ENCODE measurements at places on chromosomes 2 and 18.

DNA sequence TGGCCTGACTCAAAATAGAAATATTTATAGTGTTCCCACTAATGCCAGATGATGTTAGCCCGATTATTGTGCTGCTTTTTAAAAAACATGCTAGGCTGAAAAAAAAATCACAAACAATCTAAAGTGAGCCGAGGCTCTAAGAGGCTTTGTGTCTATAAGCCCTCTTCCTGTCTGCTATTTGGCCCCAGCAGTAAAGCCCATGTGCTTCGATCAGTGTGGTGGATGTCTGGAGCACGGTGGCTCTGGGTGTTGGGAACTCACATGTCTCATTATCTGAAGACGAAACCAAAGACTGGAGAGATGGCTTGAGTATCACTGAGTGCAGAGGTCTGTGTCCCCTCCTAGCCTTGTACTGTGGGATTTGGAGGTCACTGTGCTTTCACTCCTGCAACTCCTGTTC is 55.1 kb downstream of the INO80C start:
- DNase-seq: no peak

- no peak for DNase-seq
Measured at GRCh38 chr18:59605633-59606192, 91.5 kb downstream of the CCBE1 start.

DNA sequence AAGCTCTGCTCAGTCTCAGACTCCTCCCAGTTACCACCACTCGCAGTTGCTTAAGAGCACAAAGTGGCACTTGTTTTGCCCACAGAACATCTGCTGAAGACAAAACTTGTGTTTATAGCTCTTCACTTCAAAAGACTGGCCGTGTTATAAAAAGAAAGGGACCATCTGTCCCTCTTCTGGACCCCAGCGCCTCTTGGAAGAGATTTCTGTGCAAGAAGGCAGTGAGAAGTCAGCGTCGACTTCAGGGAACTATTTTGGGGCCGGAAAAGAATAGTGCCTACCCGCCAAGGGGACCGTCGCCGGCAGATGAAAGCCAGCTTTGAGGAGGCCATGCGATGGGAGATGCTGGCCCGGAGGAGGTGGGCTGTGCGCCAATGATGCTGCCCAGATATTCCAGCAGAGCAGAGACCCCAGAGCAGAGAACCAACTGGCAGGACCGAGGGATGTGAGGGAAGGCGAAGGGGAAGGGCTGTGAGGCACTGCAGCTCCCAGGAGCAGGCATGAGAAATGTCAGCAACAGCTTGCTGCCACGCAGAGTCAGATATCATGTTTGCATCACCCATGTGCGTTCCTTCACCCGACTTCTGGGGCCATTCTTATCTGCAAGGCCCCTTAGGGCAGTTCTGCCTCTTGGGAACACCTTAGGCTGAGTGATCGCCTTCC is 270.9 kb downstream of the ATAD2B start:
- no peak for DNase-seq

- DNase-seq: peak; percentile 59
Measured at GRCh38 chr2:45067859-45068570, 58.8 kb upstream of the SIX2 start.

DNA sequence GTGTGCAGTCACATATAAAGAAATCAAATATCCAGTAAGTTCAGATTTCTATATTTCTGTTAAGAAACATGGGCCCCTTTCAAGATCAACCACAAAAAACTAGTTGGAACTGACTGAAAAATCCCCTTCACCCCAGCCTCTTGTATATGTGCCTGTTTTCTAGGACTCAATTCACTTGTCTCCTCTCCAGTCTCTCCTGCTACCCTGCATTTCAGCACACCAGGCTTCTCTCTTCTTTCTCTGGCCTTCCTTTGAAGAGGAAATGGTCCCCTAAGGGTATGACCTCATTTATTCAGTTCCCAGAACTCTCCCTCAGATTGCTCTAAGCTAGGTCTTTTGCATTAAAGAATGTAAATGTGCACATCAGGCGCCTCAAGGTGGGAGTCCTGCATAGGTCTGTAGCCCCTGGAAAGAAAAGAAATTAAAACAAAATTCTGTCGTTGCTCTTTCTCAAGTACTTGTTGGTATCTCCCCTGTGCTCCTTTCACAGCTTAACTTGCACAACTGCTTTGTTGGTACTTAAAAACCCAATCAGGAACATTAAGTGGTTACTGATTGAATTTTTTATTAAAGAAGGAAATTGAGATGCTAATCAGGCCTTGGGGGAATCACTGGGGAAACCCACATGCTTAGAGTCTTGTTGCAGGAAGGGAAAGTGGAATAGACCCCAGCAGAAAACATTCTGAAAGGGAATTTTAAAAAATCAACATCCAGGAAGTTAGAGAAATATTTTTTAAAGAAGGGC is 278.4 kb downstream of the AGPS start:
- no peak for DNase-seq

DNA sequence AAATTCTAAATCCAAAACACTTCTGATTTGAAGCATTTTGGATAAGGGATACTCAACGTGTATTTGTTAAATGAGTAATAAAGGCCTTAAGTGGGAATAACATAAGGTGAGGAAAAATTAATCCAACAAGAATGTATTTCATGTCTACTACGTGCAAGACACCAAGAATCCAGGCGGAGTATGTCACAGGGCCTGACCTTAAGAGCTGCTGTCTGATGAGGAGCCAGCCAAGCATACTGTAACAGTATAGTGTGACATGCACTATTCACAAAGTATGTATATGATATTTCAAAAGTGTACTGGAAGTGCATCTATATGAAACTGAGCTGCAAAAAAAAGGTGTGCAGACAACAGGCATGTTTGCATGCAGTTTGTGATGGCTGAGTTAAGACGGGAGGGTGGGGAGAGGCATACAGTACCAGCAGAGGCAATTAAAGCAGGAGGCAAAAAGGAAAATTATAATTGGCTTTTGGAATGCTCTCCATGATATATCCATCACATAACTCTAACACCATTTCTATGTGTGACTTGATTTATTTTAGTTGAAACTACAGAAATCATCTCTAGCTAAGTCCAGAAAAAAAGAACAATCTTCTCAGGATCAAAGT is 18.2 kb downstream of the IWS1 start:
- no peak for DNase-seq

- DNase-seq: no peak
Measured at GRCh38 chr2:74760875-74761630, 72.9 kb upstream of the HK2 start.

DNA sequence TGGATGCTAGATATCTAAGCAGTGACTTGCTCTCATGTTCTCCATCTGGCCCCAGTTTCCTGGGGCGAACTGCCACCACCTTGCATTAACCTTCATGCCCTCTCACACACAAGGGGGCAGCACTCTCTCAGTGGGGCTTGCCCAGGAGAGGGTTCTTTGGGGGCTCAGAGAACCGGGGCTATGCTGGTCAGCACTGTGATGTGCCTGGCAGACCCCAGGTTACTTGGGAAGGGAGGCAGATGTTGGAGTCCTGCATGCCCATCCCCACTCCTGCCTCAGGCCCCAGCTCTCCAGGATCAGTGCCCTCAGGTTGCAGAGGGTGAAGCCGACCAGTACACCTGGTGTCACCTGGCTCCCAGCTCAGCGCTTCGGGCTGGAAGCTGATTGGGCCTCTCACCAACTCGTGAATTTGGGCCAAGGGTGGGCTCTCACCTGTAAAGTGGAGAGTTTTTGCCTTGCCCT is 396.2 kb upstream of the HS6ST1 start:
- no peak for DNase-seq

GRCh38 chr18:25734336-25734735 is 356.1 kb downstream of the SS18 start:
- no peak for DNase-seq

- no peak for DNase-seq
Measured at GRCh38 chr2:227407591-227408151, 19.9 kb upstream of the SCYGR1 start.

DNA sequence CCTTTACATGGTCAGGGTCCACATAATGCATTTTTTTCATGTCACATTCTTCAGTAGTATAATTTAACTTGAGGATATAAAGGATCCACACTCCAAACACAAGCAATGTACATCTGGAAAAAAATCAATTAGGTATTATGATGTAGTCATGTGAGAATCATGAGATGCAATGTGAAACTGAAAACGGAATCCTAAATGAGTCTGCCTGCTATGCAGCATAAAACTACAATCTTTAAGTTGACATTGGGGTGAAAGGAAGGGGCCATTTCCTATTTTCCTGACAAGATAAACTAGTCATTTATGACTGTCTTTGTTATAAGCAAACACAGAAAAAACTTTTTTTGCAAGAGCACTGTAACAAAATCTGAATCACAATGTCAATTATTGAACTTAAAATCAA is 27.6 kb downstream of the ST3GAL5 start:
- no peak for DNase-seq

GRCh38 chr2:172735582-172736423 is at the start of gene RAPGEF4:
TSS of gene RAPGEF4 (plus strand) at chr2:172735845. CDS start at chr2:172735984, 139 bp downstream.
- peak; percentile 62 for DNase-seq

GRCh38 chr2:138724327-138724726 is 55.9 kb downstream of the NXPH2 start:
- no peak for DNase-seq

- DNase-seq: no peak
Measured at GRCh38 chr2:26070730-26071129, 36.8 kb downstream of the RAB10 start.

DNA sequence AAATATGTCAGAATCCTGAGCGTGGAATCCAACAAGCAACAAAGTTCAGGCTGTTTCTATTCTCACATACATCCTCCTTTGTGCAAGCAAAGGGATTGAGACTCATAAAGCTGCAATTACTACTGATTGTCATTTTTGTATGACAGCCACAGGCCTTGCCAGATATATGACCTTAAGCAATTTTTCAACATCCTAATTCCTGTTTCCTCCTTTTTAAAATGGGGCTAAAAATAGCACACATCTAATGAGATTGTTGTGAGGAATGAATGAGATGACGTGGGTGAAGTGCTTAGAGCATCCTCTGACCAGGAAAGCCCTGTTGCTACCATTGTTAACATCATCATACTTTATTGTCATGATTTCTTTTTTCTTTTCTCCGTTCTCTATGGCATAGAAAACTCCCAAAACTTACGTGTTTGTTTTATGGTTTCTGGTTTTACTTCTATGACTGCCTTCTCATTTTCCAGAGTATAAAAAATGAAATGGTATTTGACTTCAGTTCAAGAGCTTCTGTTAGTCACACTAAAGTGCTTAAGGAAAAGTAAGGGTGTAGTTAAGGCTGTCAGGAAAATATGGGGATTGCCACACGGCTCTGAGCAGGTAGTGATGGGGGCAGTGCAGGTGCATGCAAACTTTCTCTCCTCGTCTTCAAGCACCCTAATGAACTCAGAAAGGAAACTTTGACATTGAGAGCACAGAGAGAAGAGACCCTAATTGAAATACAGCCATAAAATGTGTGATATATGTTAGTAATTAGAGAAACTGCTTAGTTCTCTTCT is 590.6 kb upstream of the NETO1 start:
- DNase-seq: no peak

DNA sequence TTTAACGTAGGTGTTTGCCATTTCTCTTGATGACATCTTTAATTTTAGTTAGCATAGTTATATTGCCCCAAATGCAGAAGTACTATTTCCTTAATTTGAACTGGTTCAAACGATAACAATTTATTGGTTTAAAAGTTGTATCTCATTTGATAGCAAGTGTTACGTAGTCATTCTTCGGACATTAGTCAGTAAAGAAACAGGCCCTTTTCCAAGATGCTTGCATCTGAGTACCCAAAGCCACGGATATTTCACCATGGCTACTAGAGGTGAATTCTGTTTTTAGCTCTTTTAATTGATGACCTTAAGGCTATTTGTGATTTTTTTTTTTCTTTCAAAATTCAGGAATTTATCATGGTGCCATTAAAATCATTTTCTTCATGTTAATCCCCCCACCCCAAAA is 32.1 kb downstream of the GLS start:
- no peak for DNase-seq

DNA sequence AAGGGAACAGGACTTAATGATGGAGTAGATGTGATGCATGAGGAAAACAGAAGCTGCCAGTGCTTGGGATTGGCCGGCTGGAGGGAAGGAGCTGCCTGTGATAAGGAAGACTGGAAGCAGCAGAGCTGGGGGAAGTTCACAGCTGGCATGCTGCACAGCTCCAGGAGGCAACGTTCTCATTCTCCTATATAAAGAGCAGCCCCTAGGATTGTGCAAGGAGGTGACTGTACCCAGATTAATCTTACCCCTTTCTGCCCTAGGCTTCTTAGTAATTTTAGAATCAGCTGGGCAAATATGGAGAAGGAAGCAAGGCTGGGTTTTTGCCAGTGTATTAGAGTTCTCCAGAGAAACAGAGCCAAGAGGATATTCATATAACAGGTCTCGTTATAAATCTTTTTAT is 155.8 kb downstream of the ALPK2 start:
- DNase-seq: no peak

GRCh38 chr2:160493227-160494028 is at the start of gene RBMS1:
TSS of gene RBMS1 (minus strand) at chr2:160493807. CDS start at chr2:160493363, 444 bp downstream.
- peak; percentile 76 for DNase-seq

DNA sequence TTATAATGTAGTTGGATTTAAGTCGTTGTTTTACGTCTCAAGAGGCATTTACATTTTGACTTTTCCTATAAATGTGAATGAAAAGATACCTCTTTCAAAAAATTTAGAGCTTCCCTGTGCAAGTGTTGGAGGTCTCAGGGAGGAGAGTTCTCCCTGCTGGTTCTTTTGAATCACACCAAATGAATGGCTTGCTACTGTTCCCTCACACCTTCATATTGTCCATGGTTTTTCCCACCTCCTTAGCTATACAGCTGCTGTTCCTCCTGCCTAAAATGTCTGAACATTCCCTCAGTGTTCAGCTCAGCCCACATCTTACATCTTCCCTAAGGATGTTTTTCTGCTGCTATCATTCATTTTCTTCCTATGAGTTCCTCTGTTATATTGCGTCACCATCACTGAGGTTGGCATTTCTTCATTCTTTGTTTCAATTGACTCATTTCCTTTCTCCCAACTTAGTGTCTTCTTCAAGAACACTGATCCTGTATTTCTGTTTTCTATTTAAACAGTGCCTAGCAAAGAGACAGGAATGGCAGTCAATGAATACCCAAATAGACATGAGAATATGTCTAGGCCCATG is 46.0 kb downstream of the COX7A2L start:
- DNase-seq: peak; percentile 82

- DNase-seq: no peak
Measured at GRCh38 chr2:71417300-71418202, 35.8 kb upstream of the DYSF start.

DNA sequence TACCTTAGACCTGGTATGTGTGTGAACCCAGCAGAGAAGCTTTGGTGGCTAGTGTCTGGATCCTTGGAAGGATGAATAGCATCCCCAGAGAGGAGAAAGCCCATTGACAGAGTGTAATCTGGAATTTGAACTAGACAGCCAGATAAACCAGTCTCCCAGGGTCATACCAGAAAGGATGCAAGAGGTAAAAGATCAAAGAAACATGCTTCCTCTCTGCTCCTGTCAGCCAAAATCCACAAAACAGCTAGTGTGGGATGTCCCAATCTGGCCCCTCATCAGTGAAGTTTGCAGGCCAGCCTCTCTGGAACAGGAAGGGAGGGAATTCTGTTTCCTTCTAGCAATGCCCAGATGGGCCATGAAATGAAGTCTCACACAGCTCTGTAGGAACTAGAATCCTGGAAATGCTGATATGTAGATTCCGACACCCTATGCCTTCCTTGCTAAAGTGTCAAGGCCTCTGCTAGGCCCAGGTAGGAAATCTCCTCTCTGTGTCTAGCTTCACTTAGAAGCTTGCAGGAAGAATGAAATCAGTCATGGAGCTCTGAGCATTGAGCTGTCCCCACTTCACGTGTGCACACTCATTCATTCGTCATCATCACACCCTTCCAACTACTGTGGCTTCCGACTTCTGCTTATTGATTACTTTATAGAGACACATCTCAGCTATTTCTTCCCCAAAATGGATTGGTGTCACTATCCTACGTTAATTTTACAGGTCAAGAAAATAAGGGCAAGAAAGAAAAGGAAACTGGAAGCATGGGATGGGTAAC is 38.0 kb downstream of the EVA1A start:
- DNase-seq: no peak
